IPS DF 6.9 (cell line): ENCODE measurements at places on chromosomes 4 and X.

DNA sequence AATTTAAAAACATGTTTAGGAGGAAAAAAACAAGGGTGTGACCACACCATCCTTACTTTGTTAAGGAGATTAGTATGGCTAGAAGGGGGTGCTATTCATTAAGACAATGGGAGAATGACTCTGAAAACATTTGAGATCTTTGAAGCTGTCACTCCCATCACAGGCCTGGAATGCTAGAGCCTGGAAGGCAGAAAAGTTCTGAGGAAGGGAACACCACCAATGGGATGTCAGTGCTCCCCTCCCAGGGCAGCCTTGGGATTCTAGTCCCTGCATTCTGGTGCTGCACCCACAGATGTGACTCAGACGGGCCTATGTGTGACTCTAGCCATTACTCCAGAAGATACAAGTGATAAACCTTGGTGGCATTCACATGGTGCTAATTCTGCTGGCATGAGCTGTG lies 162.2 kb upstream of the ANXA10 start:
- H3K4me1 ChIP-seq = peaks cover 4% of the 10 kb centered on the region
- peak; percentile 11 for DNase-seq
- H3K27ac ChIP-seq = no peak overlapping the region
- no peaks in the 10 kb centered on the region for H3K36me3 ChIP-seq
- no peaks in the 10 kb centered on the region for H3K27me3 ChIP-seq

DNA sequence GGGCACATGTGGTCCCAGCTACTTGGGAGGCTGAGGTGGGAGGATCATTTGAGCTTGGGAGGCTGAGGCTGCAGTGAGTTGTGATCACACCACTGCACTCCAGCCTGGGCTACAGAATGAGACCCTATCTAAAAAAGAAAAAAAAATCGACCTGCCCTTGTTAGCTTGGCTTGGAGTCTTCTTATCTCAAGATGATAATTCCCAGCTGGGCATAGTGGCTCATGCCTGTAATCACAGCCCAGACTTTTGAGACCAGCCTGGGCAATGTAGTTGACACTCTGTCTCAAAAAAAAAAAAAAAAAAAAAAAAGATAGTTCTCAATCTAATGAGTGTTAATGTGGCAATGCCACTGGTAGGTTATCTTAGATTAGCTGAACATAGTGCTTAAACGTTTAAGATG lies 41.0 kb downstream of the QRFPR start:
- no peak overlapping the region for H3K27ac ChIP-seq
- H3K36me3 ChIP-seq = no peaks in the 10 kb centered on the region
- no peak for DNase-seq
- no peak overlapping the region for H3K4me3 ChIP-seq
- peaks cover 2% of the 10 kb centered on the region; the same call in 1 of the 2 replicates for H3K4me1 ChIP-seq
- no peaks in the 10 kb centered on the region for H3K27me3 ChIP-seq

DNA sequence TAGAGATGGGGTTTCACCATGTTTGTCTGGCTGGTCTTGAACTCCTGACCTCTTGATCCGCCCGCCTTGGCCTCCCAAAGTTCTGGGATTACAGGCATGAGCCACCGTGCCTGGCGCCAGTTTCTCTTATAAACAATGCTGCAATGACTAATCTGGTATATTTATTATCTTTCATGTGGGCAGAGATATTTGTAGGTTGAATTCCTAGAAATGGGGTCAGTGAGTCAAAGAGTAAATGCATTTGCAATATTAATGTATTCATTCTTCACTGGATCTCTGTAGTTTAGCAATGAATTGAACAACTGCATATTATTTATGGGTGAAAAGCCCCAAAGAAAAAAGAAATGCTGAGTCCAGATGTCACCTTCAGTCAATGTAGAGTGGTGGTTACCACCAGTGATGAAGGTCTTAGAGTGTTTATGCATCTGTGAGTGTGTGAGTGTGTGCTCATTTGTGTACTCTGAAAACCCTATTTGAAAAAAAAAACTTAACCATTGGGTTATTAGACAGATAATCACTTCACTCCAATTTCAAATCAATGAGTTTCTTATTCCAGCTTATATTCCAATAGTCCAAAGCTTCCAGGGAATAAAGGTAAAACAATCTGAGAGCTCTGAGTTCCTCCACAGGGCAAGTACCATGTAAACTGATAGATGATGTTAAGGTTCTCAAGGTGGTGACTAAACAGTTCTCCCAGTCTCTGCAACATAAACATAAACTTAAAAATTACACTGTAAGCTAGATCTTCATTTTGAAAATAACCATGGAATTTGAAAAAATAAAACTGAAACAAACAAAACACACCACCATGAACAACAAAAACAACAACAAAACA lies 22.6 kb upstream of the CD38 start:
- H3K4me1 ChIP-seq = no peaks in the 10 kb centered on the region
- H3K27ac ChIP-seq = no peak overlapping the region
- no peaks in the 10 kb centered on the region for H3K27me3 ChIP-seq
- no peaks in the 10 kb centered on the region for H3K36me3 ChIP-seq

DNA sequence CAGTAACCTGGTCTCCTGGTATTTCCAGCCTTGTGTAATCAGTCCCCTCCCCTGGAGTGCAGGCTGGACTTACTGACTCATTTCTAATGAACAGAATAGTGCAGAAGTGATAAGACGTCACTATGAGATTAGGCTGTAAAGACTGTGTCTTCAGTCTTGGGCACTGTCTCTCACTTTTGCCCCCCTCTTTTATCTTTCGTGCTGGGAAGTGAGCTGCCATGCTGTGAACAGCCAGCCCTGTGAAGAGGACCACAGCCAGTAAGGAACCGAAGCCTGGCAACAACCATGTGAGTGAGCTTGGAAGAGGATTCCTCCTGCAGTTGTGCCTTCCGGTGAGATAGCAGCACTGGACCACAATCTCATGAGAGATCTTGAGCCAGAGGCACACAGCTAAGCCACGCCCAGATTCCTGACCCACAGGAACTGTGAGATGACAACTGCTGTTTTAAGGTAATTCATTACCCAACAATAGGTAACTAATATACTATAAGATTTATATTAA lies 67.5 kb upstream of the GPR34 start:
- no peak for DNase-seq
- no peak overlapping the region for H3K27ac ChIP-seq
- H3K27me3 ChIP-seq = no peaks in the 10 kb centered on the region
- H3K4me1 ChIP-seq = no peaks in the 10 kb centered on the region
- no peaks in the 10 kb centered on the region for H3K36me3 ChIP-seq
- no peak overlapping the region for H3K4me3 ChIP-seq

GRCh38 chr4:123286903-123287466 lies 109.6 kb upstream of the SPRY1 start:
- no peaks in the 10 kb centered on the region for H3K27me3 ChIP-seq
- H3K4me3 ChIP-seq = no peak overlapping the region
- no peaks in the 10 kb centered on the region; the same call in 1 of the 2 replicates for H3K4me1 ChIP-seq
- DNase-seq = no peak
- H3K27ac ChIP-seq = no peak overlapping the region

DNA sequence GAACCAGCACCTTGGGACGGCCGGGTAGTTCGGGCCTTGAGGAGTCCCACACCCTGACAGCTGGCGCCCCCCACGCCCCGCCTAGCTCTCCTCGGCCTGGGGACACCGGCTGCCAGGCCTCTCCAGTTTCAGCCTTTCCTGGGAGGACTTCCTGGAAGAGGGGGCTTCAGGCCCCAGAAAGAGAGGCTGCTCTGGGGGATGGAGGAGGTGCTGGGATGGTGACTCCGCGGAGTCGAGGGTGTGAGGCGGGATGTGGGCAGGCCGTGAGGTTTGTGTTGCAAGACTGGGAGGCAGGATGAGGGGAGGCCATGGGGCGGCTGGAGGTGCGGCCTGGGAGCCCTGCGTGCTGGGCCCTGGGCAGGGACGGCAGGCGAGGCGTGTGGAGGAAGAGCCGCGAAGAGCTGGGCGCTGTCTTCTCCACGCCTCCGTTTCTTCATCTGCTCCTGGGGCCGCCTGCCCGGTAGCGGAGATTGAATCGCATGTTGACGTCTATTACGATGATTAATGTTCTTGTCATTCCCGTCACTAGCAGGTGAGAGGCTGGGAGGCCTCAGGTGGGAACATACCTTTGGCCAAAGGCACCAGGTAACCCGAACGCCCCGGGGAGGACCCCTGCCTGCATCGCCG lies 918 bp upstream of the FGFRL1 start:
- H3K4me3 ChIP-seq = peak overlapping the region; percentile 56; the same call in 1 of the 2 replicates
- peaks cover 5% of the 10 kb centered on the region; the same call in 1 of the 2 replicates for H3K4me1 ChIP-seq
- H3K36me3 ChIP-seq = no peaks in the 10 kb centered on the region
- no peak overlapping the region for H3K27ac ChIP-seq

GRCh38 chr4:56480691-56481090 lies 13.3 kb downstream of the SRP72 start:
- no peak overlapping the region for H3K27ac ChIP-seq
- no peaks in the 10 kb centered on the region for H3K4me1 ChIP-seq
- DNase-seq = no peak
- no peak overlapping the region for H3K4me3 ChIP-seq
- H3K27me3 ChIP-seq = no peaks in the 10 kb centered on the region

DNA sequence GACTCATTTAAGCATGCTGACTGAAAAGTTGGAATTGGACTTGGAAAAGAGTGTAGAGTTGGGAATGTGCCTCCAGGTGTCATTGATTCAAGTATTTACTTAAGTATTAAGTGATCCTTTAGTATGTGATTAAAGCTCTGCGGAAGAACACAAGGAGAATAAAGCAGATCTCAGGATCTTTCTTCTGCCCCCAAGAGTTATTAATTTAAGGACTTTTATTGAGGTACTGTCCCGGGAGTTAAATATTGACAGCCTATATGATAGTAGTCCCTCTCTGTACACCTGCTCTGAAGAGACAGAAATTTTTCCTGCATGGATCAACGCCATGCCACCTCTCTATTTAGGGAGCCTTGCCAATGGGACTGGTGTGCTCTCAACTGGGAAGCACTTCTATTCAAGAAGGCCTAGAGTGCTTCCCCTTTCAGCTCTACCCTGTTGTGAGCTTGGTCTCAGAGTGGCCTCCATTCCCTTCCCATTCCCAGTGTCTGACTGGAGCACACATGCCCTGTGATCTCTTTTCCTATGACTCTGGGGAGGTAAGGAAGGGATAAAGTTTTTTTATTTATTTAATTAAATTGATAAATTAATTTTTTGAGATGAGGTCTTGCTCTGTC lies 75.9 kb downstream of the SHISA3 start:
- no peak overlapping the region for H3K27ac ChIP-seq
- H3K36me3 ChIP-seq = no peaks in the 10 kb centered on the region
- no peaks in the 10 kb centered on the region for H3K27me3 ChIP-seq

DNA sequence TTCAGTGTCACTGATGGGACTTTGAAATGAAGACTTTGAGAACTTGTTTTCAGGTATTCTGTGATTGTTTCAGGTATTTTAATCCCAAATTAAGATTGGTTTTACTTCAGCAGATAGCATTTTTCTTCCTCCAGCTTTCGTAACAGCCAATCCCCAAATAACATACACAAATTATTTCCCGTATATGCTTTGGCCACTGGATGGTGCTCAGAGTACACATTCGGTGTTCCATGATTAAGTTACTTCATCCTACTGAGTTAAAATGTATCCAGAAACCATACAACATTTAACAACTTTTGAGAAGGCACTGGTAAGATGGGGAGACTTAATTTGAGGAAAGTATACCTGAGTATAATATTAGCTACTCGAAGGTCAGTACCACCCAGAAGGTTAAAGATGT lies 233.4 kb upstream of the FAM47A start:
- H3K4me3 ChIP-seq = no peak overlapping the region
- H3K4me1 ChIP-seq = no peaks in the 10 kb centered on the region
- no peaks in the 10 kb centered on the region for H3K36me3 ChIP-seq

DNA sequence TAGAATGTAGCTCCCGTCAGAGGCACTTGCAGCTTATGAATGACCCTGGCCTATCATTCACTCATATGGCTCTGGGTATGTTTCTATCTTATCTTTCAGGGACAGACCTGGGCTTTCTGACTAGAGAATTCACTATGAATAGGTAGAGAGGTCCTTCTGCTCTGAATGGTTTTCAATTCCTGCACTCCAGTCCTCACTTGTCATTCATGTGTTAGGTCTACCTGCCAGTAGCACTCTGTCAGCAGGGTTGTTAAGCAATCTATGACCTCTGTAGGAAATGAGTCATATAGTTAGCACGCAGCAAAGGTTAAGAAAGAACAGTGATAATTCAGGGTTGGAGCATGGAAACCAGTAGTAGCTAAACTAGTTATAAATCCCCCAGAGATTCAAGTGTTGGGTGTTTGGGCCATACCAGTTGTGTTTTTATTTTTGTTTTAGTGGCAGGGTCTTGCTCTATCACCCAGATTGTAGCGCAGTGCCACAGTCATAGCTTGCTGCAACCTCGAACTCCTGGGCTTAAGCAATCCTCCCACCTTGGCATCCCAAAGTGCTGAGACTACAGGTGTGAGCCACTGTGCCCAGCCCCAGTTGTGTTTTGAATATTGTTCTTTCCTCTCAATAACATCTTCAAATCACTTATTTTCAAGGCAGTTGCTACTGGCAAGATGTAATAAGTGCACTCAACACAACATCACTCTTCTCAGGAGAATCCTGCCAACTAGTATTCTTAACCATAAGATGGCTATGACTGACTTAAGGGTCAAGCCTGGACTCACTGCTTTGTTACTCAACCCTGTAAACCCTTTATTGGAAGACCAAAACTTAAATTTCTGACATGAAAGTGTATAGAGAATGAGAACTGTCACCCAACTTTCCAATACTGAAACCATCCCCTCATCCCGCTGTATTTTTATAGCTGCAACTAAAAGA lies 25.1 kb downstream of the ARL13A start:
- H3K27ac ChIP-seq = no peak overlapping the region
- DNase-seq = no peak
- H3K4me3 ChIP-seq = no peak overlapping the region
- no peaks in the 10 kb centered on the region for H3K4me1 ChIP-seq
- no peaks in the 10 kb centered on the region for H3K36me3 ChIP-seq

- H3K4me3 ChIP-seq = no peak overlapping the region
- no peaks in the 10 kb centered on the region; the same call in 1 of the 2 replicates for H3K4me1 ChIP-seq
- no peak overlapping the region for H3K27ac ChIP-seq
- H3K27me3 ChIP-seq = no peaks in the 10 kb centered on the region
- no peak for DNase-seq
Measured at GRCh38 chrX:34810364-34810763, 132.2 kb upstream of the FAM47B start.

DNA sequence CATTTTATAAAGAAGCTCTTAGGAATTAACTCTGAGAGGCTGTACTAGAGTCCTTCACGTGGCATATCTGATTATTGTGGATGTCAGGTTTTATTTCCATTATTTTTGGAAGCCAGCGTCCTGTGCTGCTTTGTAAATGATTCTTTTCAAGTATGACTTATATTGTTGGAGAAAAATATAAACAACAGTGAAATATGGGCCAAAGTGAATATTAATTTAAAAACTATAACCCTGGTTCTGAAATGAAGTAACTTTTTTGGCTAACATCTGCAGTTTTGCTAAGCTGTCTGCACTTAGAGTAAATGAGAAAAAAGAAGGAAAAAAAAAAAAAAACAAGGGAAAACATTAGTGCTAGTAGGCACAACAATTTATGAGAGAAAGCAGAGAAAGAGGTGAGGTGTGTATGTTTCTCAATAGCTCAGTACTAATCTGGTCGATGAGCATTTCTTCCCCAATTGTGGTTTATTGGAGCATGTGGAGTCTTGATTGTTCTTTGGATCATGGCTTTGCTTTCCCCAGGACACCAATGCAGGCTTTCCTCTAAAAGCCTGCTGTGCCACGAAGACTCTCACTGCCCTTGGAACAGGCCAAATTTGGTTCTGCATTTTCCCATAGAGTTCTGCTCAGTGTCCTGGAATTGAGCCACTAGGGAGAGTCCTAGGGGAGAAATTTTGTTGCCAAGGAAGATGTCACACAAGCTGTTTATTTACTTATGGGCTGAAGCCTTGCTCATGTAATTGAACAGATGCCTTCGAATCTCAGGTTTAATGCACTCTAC lies 273.3 kb downstream of the DKK2 start:
- no peaks in the 10 kb centered on the region for H3K27me3 ChIP-seq
- no peaks in the 10 kb centered on the region for H3K36me3 ChIP-seq
- no peak overlapping the region for H3K27ac ChIP-seq
- no peaks in the 10 kb centered on the region for H3K4me1 ChIP-seq
- DNase-seq = no peak
